ENCODE measurements at places on chromosomes 6 and 20.

- DNase-seq, result peak; percentile 74
These were observed 31.0 kb upstream of the EZR start for GRCh38 chr6:158849899-158850806.

GRCh38 chr6:3707024-3707423, 44.5 kb downstream of the PXDC1 start:
- no peak for DNase-seq

- DNase-seq, result no peak
These were observed 1.3 kb downstream of the HIVEP2 start for GRCh38 chr6:142943711-142944123.

GRCh38 chr6:125868678-125869395, 78.1 kb downstream of the NCOA7 start:
- no peak for DNase-seq

GRCh38 chr6:147910281-147910680, 401.8 kb downstream of the SAMD5 start:
- peak; percentile 70 for DNase-seq

DNA sequence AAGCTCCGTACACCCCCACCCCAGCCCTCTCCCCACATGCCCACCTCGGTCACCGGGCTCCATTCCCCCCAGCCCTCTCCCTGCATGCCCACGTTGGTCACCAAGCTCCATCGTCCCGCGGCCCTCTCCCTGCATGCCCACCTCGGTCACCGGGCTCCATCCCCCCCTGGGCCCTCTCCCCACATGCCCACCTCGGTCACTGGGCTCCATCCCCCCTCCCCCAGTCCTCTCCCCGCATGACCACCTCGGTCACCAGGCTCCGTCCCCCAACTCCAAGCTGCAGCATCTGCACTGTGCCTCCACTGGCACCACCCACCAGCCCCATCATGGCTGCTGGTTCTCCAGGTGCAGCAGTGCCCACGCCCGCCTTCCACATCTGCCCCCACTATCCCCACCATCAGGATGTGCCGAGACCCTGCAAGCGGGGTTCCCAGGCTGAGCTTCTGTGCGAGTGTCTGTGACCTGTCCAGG, 16.8 kb downstream of the TAF4 start:
- no peak for DNase-seq

DNA sequence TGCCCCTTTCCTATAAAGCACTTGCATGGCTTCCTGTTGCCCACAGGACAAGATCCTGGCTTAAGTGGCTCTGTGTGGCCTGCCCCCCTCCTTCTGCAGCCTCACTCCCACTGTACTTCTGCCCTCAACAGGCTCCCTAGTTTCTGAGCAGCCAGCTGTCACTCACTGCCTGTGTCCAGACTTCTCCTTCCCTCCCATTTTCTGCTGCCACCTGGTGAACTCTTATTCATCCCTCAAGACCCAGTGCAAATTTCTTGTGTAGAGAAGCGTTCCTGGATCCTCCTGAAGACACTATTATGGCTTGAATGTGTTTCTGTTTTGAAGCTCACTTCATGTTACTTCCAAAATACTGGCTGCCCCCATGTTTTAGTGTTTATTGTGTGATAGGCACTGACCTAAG, 26.5 kb downstream of the SNPH start:
- DNase-seq, result peak; percentile 25

GRCh38 chr6:45822246-45822812, 193.3 kb downstream of the CLIC5 start:
- DNase-seq, result no peak

DNA sequence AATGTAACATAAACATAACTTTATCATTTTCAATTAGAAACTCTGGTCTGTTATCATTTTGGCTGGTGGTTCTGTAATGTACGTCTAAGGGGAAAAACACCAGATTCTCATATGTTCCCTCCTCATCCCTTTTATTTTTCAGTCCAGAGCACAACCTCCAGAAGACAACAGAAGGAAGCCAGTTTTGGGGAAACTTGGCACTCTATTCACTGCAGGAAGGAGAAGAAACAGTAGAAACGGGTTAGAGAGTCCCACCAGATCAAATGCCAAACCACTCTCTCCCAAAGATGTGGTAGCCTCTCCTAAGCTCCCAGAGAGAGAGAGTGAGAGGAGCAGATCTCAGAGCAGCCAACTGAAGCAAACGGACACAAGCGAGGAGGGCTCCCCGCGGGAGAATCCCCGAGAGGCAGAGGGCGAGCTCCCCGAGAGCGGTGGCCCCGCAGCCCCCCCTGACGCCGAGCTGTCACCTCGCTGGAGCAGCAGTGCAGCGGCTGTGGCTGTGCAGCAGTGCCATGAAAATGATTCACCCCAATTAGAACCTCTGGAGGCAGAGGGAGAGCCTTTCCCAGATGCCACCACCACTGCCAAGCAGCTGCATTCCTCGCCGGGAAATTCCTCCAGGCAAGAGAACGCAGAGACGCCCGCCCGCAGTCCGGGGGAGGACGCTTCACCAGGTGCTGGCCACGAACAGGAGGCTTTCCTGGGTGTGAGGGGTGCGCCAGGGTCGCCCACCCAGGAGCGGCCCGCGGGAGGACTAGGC, 117.8 kb downstream of the RTN4IP1 start:
- DNase-seq, result peak; percentile 59

DNA sequence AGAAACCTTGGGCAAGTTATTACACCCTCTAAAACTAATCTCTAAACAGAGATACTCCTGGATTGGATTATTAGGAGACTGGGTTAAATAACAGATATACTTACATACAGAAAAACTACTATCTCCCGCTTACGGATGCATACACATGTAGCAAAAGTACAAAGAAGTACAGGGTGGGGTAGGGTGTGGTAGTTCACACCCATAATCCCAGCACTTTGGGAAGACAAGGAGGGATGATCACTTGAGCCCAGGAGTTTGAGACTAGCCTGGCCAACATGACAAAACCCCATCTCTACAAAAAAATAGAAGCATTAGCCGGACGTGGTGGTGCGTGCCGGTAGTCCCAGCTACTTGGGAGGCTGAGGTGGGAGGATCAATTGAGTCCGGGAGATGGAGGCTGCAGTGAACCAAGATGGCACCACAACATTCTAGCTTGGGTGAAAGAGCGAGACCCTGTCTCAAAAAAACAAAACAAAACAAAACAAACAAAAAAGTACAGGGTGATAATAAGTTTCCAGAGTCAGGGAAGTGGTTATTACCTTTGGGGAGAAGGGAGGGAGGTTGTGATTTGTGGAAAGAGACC, 8.1 kb downstream of the PIM1 start:
- no peak for DNase-seq

DNA sequence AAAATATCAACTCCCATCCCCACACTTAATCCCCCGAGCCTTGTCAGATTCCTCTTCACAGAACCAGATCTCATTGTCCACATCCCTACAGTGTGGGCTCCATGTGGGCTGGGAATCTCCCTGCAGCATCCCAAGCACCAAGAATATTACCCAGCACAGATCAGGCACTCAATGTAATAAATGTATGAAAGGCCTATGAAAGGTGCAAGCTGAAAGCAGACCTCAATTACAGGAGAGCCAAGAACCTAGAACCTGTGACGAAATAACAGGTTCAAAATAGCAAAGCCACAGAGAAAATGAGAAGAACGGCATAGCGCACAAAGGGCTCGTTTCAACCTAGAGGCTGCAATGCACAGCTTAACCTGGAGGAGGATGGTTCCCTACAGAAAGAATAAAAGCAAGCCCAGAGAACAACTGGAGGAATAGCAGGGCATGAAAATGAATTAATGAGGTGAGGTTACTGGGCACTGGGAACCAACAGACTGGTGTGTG, 3.1 kb downstream of the SLC23A2 start:
- DNase-seq, result no peak

DNA sequence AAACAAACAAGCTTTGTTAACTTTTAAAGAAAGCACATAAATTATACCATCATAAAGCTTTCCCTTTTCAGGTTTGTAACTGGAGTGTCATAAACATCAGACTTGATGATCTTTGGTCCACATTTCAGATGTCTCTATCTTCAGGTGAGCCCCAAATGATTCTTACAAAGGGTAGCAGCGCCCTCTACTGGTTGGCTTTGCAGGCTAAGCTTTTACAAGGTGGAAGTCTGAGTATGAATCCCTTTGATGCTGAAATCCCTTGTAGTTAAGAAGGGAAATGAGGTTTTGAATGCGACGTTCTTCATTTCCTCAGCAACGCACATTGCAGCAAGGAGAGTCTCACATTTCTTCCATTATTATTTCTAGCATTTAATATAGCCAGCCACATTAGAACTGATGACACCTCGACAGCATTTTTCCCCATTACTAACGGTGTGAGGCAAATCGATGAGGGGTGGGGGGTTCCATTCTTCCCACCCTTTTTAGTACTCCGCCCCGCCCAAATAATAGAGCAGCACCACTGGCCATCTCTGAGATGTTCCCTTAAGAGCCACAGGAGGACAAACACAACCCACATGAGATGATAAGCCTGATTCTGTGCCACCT, 126.3 kb upstream of the NT5E start:
- peak; percentile 83 for DNase-seq

GRCh38 chr20:22307409-22307808, 277.0 kb downstream of the FOXA2 start:
- no peak for DNase-seq

DNA sequence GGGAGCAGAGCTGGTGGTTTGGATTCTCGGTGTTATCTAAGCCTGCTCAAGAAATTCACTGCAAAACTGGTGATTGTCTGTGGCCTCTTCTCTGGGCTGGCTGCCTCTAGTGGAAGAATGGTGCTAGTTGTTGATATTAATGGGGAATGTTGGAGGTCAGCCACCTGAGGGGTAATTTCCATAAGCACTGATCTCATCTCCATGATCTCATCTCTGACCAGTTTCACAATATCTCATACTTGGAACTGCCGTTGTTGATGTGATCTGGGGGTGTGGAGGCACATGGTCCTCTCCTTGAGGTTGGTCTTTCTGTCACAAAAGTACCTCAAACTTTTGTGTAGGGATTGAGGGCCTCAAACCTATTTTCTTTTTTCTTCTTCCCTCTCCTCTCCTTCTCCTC, 102.6 kb downstream of the CD109 start:
- DNase-seq, result peak; percentile 65

DNA sequence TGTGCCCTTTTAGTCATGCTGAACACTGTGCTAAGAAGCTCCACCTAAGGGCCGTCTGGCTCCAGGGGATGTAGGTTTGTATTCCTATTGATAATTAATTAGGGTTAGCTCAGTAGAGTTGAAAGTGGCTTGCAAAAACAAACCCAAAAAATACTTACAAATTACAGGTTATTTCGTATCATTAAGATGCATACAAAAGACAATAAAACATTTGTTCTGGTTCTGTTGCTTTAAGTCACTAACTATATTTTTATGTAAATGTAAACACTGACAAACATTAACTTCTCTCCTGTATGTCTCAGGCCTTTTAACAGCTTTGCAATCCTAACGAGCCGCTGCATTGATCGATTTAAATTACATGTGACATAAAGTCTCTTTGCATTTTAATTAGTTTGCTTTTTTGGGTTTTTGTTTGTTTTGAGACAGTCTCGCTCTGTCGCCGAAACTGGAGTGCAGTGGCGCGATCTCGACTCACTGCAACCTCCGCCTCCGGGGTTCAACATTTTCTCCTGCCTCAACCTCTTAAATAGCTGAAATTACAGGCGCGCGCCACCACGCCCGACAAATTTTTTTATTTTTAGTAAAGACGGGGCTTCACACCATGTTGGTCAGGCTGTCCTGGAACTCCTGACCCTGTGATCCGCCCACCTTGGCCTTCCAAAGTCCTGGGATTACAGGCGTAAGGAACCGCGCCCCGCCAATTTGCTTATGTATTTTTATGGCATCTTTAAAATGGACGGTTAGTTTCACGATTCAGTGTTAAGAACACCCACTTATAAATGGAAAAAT, 110.9 kb downstream of the HFE start:
- no peak for DNase-seq

GRCh38 chr6:140559458-140559857, 1185.0 kb upstream of the CITED2 start:
- DNase-seq, result no peak

- no peak for DNase-seq
These were observed 681.0 kb downstream of the C6orf118 start for GRCh38 chr6:164628302-164628931.

DNA sequence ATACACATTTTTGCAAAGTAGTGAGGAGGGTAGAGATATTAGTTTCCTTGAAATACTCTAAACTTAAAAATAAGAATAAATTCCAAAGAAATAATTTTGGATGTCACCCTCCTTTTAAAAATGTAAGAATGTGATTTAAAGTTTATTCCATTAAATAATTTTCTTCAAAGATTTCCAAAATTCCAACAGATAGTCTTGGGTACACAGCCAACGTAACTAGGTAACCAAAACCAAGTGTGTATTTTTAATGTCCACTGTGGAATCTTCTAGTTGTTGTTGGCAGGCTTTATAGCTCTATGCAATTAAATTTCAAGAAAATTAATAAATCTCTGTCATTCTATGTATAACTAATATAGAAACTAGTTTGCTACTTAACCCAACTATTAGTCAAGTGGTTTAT, 101.3 kb downstream of the COL21A1 start:
- DNase-seq, result no peak

DNA sequence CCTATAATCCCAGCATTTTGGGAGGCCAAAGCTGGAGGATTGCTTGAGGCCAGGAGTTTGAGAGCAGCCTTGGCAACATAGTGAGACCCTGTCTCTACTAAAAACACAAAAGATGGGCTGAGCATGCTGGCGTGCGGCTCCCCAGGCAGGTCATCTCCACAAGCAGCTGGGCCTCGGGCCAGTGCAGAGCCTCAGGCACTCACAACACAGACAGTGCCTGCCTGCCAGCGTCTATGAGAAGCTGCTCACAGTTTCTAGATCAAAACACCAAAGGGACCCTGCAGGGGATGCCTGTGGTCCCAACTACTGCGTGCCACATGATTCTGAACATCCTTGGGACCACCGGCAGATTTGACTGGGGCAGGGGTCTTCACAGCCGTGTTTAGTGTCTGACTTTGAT, 59.4 kb downstream of the GINS1 start:
- no peak for DNase-seq
